CD4-positive, alpha-beta T cell treated with Interleukin-10 for 1 hour (primary cell): ENCODE measurements at places on chromosomes 1 and 21.

GRCh38 chr21:34113842-34114241, 40.5 kb downstream of the MRPS6 start:
- no peak for DNase-seq

- DNase-seq, result no peak
Observed at GRCh38 chr1:86339014-86339812, 56.9 kb downstream of the ODF2L start.

- DNase-seq, result no peak
Observed at GRCh38 chr1:205985330-205986005, 17.7 kb downstream of the RAB7B start.

DNA sequence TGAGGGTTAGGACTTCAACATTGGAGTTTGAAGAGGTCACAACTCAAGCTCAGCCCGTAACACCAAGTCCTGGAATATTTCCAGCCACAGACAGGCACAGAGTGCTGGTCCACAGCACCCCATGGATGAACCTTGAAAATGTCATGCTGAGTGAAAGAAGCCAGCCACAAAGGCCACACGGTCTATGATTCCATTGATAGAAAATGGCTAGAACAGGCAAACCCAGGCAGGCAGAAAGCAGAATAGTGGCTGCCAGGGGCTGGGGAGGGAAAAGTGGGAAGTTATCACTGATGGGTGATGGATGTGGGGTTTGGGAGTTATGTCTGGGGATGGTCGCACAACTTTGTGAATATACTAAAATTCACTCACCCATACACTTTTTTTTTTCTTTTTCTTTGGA, 21.3 kb downstream of the MX1 start:
- DNase-seq, result no peak

DNA sequence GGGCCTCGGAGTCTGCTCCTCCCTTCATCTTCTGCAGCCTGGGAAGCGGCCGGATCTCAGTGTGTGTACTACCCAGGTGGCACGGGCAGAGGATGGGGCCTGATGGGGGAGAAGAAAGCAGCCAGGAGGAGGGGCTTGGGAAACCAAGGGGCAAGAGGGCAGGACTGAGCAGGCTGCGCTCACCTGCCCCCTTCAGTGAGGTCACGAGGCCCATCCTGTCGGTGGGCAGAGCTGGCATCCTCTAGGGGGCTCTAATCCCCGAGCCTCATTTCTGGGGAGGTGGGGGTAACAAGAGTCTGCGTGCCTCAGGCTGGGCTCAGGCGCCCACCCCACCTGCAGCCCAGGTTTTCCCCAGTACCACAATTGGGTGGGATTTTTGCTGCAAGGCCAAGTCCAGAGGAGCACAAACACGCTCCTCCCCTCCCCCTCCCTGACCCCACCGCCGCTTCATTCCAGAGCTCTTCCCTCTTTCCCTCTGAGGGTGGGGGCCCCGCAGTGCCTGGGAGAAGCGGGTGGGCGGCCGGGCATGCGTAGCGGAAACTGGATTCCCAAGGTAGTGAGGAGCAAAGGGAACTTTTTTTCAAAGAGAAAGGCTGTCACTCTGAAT, 1.8 kb upstream of the WNT3A start:
- DNase-seq, result no peak

- DNase-seq, result no peak
Observed at GRCh38 chr21:45334134-45334533, 46.4 kb upstream of the POFUT2 start.

- DNase-seq, result no peak
Observed at GRCh38 chr21:34857874-34858273, 189.1 kb downstream of the CLIC6 start.

GRCh38 chr1:206035027-206035426, 11.3 kb upstream of the CTSE start:
- DNase-seq, result no peak

DNA sequence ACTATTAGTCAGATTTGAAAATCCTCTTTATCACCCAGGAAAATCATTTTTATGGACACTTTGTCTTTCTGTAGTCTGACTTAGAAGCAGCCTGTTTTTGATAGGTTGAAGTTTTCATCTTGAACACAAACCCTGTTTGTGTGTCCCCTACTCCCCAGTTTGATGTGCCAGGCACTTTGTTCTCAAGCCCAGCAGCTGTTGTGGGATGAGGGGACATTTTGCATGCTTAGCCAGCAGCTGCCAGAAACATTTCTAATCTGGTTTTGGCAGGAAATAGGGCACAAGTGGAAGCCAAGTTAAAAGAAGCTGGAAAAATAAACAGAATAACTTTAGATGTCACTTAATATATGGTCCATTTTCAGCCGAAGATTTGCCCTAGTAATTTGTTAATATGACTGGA, 29.9 kb downstream of the ACTN2 start:
- no peak for DNase-seq

- DNase-seq, result peak; percentile 70
Observed at GRCh38 chr1:153540394-153541361, at the start of gene S100A5. Gene S100A5 (minus strand): TSS chr1:153540934. CDS start chr1:153540191, 743 bp downstream.

- no peak for DNase-seq
Observed at GRCh38 chr1:164718821-164719220, 159.8 kb downstream of the PBX1 start.

GRCh38 chr1:186894415-186894814, 65.7 kb downstream of the PLA2G4A start:
- DNase-seq, result no peak

GRCh38 chr1:27554293-27554692, 49.7 kb downstream of the AHDC1 start:
- no peak for DNase-seq

DNA sequence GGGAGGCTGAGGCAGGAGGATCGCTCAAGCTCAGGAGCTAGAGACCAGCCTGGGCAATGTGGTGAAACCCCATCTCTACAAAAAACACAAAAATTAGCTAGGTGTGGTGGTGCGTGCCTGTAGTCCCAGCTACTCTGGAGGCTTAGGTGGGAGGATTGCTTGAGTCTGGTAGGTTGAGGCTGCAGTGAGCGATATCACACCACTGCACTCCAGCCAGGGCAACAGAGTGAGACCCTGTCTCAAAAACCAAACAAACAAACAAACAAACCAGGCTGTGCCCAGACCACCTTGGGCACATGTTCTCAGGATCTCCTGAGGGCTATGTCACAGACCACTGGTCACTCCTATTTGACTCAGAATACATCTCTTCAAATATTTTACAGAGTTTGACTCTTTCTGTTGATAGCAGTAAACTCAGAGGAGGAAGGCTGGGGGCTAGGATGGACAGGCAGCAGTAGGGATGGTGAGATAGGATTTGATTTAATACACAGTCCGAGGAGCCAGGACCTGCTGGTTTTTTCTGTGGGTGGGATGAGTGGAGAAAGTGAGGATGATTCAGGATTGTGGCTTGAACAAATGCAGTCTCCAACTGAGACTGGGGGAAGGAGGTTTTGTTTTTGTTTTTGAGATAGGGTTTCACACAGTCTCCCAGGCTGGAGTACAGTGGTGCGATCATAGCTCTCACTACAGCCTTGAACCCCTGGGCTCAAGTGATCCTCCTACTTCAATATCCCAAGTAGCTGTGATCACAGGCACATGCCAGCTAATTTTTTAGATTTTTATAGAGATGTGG, 46.5 kb downstream of the OLFML3 start:
- no peak for DNase-seq

DNA sequence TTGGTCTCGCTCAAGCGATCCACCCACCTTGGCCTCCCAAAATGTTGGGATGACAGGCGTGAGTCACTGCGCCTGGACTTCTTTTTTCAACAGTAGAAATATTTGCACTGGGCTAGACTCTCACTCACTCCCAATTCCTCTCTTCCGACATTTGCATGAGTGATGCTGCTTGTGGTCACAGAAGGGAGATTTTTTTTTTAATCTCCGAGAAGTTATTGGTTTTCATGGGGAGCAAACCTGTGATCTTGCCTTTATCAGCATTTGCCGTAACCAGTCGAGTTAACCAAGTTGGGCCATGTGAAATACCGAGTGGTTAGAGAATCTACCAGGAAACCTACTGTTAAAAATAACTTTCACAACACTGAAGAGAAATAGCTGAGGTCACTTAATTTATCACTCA, 21.1 kb downstream of the ERG start:
- no peak for DNase-seq

GRCh38 chr1:168373869-168374268, 93.2 kb downstream of the TBX19 start:
- DNase-seq, result no peak

- DNase-seq, result peak; percentile 89
Observed at GRCh38 chr1:217630711-217631591, at the start of the genes GPATCH2 and SPATA17. Gene GPATCH2 (minus strand): TSS chr1:217631090. CDS start chr1:217630971, 119 bp downstream. Gene SPATA17 (plus strand): TSS chr1:217631344. CDS start chr1:217631379, 35 bp downstream.

DNA sequence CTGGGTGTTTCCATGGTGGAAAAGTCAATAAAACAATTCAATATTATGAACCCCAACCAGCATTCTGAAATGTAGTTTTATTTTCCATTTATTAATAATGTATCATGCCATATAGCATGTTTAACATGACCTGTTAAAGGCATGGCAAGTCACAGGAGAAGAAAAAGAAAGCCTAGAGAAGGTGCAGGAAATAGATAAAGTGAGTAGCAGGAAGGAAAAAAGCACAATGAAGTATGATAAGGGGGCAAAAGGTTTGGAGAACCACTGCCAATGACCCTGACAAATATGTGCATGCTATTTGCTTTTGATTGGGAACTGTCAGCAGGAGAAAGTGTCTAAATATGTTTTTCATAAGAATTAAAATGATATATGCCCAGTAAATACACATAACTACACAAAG, 85.6 kb downstream of the HMCN1 start:
- DNase-seq, result no peak

DNA sequence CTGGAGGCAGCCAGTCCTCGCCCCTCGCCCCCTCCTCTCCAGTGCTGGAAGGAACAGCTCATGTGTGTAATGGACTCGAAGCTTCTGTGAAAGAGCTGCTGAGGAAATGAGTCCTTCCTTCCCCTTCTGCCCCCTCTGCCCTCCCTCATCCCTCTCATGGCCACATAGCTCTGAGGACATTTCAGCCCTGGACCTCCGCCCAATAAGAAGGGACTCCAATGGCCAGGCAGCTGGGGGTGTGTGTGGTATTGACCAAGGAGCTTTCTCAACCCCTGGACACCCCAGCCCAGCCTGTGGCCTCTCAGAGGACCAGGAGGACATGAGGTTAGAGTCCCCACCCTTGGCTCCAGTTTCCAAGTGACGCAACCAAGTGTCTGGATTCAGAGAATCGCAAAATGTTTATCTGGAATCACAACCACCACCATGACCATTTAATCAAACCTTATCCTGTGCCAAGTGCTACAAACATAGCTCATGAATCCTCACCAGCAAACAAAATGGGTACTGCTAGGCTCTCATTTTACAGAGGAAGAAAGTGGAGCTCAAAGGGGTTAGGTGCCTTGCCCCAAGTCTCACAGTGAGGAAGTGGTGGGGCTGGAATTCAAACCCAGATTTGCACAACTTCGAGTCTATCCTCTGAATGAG, 47.8 kb upstream of the ECE1 start:
- DNase-seq, result no peak

DNA sequence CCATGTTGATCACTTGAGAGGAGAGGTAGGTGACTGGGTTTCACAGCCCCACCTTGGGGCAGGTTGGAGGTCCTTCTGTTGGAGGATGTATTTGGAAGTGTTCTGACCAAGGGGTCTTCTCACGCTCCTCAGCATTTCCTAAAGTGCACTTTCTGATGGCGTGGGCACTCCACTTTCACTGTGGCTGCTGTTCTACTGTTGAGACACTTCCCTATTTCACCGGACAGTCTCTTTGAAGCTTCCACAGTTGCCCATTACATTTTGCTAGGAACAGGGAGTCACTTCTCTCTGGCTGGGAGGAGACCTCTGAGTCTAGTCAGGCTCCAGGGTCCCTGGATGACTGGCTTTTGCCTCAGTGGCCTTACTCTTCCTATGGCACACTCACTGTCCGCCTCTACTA, 180.0 kb upstream of the LMO4 start:
- DNase-seq, result no peak

DNA sequence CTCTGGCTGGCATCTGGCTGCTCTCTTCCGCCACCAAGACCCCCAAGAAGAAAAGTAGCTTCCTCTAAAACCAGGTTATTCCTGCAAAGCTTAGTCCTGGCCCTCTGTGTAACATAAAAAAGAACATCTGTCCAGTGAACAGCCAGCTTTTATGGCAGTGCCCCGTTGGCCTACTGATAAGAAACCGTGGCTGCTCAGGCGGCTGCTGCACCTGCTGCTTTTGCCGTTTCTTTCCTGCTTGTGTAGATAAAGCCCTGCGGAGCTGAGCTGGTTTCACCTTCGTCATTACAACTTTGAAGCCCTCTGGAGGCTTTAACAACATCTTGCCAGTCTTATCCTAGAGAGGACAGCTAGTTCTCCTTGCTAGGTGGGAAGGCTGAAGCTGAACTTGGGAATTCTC, 20.5 kb downstream of the ELAPOR1 start:
- DNase-seq, result no peak

GRCh38 chr1:82317671-82318070, 516.9 kb downstream of the ADGRL2 start:
- DNase-seq, result no peak

DNA sequence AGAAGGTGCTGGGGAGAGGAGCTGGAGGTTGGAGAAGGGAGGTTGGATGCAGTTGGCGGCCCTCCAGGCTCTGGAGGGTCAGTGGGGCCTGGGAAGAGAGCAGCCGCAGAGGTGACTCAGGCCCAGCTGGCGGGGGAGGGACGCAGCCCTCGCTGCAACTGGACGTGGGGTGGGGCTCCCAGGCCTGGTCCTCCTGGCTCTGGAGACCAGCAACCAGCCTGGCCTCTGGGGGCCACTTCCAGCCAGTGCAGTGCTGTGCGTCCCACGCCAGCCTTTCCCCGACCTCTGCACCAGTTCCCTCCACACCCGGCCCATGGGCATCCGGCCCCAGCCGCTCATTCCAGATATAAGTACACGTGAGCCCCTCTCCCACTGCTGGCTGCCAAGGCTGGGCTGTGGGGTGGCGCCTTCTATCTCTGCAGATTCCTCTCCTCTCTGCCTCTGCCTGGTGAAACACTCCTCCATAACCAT, 38.0 kb upstream of the COL18A1 start:
- DNase-seq, result no peak

DNA sequence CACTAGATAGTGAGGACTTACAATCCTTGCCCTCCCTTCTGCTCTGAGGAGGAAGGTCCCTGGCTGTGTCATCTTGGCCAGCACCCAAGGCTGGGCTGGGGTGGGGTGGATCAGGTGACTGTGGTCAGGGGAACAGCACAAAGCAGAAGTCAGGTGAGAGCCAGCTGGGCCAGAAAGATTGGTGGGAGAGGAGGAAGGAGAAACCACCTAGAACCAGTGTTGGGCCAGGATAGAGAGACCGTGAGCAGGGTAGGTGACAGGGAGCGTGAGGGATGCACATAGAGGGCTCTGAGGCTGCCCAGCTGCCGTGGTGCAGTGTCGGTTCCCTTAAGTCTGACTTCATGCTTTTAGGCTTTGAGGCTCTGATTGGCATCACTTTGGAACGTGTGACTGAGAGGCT, 22.7 kb downstream of the NCF2 start:
- DNase-seq, result peak; percentile 12

GRCh38 chr1:234214129-234214910, 158.9 kb upstream of the COA6 start:
- DNase-seq, result no peak

DNA sequence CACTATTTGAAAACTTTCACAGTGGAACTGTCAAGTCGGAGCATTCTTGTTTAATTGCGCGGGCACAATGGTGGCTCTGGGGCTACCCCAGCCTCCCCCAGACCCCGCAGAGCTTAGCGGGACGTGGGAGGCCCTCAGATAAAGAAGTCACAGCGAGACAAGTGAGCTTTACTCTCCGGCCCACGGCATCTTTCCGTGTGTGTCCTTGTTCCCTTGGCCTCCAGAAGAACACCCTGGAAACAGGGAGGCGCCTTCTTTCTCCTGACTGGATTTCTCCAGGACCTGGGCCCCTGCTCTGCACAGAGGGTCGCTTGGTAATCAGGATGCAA, 382.8 kb downstream of the RRAGC start:
- DNase-seq, result no peak

GRCh38 chr1:189977184-189977583, 500.5 kb downstream of the BRINP3 start:
- no peak for DNase-seq
